ENCODE measurements at places on chromosomes 4 and X. TPM values are rescaled to one million over a fixed set of nuclear protein-coding genes. Genes with fewer than 3 reads are reported as not detected.

Gene GATA1
- not detected for total RNA-seq

Gene ADH4
- total RNA-seq, result not detected

Gene ACE2
- total RNA-seq, result under 0.01 TPM

Gene SLBP
- total RNA-seq, result 59.9 TPM

Gene WDFY3
- total RNA-seq, result 78.6 TPM

Gene FRMD7
- total RNA-seq, result under 0.01 TPM

Gene PHEX
- 1.1 TPM for total RNA-seq

Gene MAGEC2
- total RNA-seq, result not detected

Gene PABPC5
- 2.5 TPM for total RNA-seq

Gene GIMD1
- not detected for total RNA-seq

Gene SHISA3
- total RNA-seq, result 0.37 TPM

Gene MFAP3L
- total RNA-seq, result 2.5 TPM

Gene PRKG2
- 2.9 TPM for total RNA-seq

Gene PCDH11X
- not detected for total RNA-seq

Gene CSAG3
- not detected for total RNA-seq

Gene ING2
- total RNA-seq, result 5.5 TPM

Gene SSX2B
- not detected for total RNA-seq

Gene CLIC2
- 15.1 TPM for total RNA-seq

Gene IL21
- total RNA-seq, result not detected

Gene TBC1D19
- 21.9 TPM for total RNA-seq

Gene PPEF2
- total RNA-seq, result not detected

Gene MAGED4B
- 5.1 TPM for total RNA-seq

Gene CT45A10
- total RNA-seq, result not detected

Gene MAGEE2
- total RNA-seq, result not detected

Gene PGM2
- 14.7 TPM for total RNA-seq

Gene NXF2B
- total RNA-seq, result not detected

Gene STX18
- 20.6 TPM for total RNA-seq

Gene BMPR1B
- total RNA-seq, result 7.7 TPM

Gene CRMP1
- total RNA-seq, result not detected

Gene CISD2
- total RNA-seq, result 20.2 TPM

Gene HNRNPDL
- total RNA-seq, result 148 TPM

Gene DCAF4L1
- total RNA-seq, result under 0.01 TPM

Gene SYP
- total RNA-seq, result 0.37 TPM

Gene CYTL1
- 0.37 TPM for total RNA-seq

Gene BRS3
- total RNA-seq, result not detected

Gene ANOS1
- total RNA-seq, result not detected

Gene CT55
- not detected for total RNA-seq

Gene TMEM154
- 11.1 TPM for total RNA-seq

Gene USO1
- total RNA-seq, result 110 TPM

Gene MAGEB17
- not detected for total RNA-seq

Gene USP26
- total RNA-seq, result not detected

Gene CSN1S1
- total RNA-seq, result not detected

Gene ZNF518B
- total RNA-seq, result 28.3 TPM
